ENCODE measurements at places on chromosomes 16 and 17.

DNA sequence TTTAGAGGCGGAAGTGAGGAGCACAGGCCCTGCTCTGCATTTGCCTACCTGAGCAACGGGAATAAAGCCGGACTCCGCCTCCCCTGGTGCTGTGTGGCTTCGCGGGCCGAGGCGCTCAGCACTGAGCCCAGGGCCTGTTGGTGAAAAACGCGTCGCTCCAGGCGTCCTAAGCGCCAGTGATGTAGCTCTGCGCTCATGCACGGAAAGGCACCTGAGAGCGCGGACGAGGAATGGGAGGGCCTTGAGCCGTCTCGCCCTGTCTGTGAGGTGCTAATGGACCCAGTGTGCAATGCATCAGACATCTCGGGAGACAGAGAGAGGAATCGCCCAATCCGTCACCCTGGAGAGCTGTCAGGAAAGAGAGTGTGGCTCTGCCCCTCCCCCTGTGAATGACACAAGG, 17.2 kb upstream of the ATP2A3 start:
- no peak for DNase-seq

- no peak for DNase-seq
Observed at GRCh38 chr17:48551596-48552465, 6.9 kb upstream of the HOXB2 start.

DNA sequence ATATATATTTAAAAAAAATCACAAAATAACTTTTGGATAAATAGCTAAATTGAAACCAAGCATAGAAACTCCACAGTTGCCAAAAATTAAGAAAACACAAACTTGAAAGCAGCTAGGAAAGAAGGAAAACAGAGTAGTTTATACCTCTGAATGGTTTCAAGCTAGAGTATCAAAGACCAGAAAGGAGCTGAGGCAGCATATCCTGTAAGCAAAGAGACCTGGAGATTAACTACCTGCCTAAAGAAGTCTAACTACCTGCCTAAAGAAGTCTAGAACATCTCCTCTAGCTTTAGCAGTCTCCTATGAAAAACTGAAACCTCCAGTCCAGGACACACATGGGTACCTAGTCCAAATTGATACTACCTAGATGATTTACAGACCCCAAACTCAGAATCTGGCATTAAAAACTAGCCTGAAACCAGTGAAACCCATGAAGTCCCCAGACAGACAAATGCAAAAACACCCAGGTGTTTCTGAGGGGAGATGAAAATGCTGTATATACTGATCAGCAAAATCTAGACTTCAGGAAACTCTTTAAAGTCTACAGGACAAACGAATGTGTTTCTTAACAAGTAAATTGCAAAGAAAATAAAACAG, 17.6 kb downstream of the APPBP2 start:
- DNase-seq: no peak

DNA sequence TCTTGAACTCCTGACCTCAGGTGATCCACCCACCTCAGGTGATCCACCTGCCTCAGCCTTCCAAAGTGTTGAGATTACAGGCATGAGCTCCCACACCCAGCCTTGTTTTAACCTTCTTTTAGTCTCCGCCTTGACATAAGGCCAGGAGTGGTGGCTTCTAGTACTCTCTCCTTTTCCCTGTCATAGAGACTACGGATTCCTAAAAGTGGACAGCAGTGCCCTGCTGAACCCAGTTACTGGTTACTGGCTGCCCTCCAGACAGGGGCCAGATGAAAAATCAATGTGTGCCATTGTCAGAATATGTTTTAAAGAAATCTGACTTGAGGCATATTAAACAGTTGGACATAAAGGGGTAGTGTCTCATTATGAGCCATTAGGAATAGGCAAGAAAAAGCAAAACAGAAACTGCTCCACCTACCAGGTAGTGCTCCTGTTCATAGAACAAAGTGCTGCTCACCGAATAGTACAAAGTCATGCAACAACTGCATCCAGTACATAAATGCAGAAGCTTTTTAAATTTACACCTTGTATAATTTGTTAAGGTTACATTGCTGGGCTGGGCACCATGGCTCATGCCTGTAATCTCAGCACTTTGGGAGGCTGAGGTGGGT, 32.1 kb downstream of the TRIM25 start:
- DNase-seq: no peak

DNA sequence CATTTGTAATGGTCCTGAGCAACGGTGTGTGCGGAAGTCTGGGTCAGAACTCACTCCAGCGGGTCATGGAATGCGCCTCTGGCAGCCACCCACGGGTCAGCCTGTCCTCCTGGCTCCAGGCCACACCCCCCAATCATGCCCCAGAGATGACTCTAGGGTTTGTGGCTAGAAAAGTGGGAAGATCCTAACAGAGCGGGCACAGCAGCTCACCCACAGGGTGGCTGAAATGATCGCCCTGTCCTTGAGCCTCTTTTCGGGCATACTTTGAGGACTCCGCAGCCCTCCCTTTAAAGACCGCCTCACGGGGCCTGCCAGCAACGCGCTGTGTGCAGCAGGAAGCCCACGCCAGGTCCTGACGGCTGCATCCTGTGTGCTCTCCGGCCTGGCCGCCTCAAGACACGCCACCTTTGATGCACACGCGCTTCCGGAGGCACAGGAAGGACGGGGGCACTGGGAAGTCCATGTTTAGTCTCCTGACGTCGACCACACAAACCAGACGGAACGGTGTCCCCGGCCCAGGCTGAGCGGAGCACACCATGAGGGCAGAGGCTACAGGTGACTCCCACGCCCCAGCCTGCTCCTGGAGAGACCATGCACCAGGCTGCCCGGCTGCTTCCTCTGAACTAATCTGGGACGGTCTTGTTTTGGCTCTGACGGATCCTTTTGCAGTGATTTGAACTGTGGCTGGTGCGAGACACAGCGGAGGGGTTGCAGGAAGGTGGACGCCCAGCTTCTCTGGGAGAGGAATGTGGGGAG, 92.9 kb downstream of the TBC1D16 start:
- DNase-seq: peak; percentile 60

DNA sequence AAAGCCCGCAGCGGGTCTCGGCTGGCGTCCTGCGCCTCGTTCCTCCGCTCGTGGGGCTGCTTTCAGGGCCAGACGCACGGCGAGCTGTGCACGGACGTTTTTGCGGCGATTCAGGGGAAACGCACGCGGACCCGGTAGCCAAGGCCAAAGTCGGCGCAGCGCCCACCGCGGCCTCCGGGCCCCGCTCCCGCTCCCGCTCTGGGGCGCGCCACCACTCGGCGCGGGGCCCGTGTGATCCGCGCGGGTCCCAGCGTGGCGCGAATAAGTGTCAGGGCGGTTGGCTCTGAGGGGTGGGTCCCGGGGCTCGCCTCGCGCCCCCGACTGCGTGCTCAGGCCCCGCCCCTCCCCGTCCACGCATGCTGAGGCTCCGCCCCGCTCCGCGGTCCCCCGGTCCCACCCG, 694 bp upstream of the TBCD start:
- DNase-seq: no peak

DNA sequence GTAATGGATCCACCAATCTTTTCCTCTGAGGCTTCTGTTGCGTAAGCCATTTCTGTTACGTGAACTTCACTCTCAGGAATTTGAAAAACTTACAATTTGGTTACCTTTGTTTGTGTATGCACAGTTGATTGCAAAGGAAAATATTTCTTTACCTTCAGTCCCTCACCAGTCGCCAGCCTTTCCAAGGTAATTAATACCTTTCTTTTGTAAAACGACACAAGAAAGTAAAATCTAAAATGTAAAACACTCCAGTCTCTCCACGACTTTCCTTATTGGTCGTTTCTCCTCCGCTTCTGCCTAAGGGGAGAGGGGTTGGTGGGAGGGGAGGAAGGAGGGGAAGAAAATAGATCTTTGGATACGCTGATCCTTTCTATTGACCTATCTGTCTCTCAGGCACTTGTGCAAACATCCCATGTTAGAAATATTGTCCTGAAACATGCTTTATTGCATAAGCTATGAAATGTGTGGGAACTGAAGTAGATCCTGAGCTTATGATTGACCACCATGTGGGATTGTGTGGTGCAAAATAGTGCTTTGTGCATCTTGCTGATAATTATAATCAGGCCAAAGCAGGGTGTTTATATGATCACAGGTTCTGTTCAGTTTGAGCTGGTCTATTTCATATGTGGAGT, 32.4 kb upstream of the EFCAB13 start:
- no peak for DNase-seq

- DNase-seq: no peak
Observed at GRCh38 chr16:85027958-85028684, 526 bp downstream of the KIAA0513 start.

DNA sequence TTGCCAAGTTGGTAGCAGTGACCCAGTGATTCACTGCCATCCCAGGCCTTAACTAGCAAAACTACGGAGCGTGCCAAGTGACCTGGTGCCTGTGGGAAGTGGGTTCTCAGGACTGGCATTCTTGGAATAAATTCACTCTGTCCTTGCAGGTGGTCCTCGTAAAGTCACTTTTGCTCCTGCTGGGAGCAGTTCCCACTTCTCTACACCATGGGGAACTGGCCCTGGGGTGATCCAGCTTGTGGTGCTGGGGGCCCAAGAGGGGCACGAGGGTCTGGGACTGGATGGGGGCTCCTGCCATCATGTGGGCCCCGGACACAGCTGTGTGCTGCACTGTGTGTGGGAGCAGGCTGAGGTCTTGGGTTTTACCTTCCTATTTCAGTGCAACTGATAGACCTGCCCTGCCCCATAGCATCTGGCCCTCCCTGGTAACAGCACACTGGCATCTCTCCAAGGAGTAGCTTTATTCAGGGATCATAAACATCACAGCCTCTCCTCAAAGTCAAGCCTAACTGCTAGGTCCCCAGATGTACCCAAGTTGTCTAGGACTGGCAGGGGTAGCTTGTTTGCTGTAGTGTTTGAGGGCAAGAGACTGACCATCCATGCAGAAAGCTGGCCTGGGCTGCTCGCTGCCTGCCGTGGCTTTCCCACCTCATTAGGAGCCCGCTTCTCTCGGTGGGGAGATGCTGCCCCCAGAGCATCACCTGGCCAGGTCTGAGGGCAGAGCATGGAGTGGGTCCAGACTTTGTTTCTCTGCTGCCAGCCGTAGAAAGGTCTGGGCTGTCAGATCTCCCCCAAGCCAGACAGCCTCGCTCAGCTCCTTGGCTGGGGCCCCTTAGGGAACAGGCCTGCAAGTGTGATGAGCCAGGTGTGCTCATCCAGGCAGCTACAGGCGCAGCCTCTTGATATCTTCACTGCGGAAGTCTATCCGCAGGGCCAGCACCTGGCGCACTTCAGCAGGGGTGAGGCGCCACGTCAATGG, 26.0 kb downstream of the FCSK start:
- DNase-seq: no peak

GRCh38 chr16:65409510-65409909, 287.6 kb upstream of the CDH11 start:
- no peak for DNase-seq

DNA sequence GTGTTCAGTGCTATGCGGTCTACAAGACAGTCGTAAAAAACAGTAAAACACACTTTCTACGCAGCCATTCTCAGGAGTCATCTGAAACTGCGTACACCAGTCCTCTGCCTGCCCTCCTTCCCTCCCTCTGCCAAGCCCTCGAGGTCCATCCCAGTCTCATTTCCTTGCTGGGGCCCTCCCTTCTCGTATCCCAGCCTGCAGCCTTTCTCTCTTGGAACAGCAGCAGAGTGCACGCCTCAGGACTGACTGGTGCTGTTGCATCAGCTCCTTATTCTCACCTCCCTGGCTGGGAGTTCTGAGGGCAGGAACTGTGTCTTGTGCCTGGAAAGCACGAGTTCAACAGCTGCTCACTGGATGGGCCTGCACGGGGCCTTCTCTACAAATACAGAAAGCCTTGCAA, 12.5 kb downstream of the FAHD1 start:
- DNase-seq: no peak

- no peak for DNase-seq
Observed at GRCh38 chr17:40437095-40437732, 6.0 kb upstream of the IGFBP4 start.

DNA sequence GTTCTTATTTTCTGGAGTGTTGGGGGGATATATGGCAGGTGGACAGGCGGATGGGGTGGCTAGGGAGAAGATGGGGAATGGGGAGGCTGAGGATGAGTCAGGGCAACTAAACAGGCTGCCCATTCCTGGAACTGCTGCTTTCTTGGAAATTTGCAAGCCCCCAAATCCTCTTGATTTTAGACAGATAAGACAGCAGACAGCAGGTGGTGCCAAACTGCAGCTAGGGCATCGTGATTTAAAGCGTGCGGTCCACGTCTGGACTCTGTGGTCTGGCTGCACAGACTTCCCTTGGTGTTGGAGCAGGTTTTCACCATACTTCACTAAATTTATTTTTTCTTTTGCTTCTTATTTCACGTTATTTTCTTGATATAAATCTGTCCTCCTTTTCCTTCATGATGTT, 10.9 kb upstream of the KRT24 start:
- no peak for DNase-seq

- DNase-seq: no peak
Observed at GRCh38 chr17:8327303-8327649, 12.4 kb upstream of the ODF4 start.

DNA sequence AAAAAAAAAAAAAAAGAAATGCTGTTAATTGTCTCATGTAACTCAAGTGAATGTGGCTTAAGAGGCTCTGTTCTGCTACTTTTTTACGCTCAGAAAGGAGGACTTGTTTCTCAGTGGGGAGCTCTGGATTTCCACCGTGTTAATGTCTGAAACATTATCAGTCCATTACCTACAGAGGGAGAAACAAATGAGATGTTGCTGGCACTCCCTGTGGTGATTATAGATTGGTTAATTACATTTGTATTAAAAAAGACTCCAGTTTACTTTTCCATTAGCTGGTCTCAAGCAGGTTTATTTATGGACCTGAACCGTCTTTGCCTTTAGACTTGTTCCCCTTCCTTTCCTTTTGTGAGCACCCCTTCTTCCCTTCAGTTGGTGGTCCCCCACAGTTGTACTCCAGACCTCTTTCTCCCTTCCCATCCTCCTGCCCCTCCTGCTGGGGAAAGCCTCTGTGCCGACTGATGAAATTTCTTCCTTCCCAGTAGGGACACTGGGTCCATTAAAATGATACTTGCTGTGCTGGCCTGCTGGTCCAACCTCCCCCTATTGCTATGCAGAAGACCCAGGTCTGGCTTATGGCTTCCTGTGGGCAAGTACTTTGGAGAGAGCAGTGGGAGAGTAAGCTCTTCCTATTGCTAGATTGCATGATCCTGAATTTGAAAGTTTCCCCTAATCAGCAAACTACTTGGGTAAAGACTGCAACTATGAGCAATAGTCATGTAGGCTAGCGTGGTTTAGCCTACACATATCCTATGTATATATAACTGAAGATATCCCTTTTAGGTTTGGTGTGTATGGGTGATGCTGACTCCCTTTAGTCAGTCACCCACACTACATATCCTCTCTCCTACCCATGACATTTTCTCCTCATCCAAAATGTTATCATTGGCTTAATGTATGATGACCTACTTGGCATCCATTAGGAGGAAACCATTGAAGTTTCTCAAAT, 8.1 kb downstream of the CDC6 start:
- no peak for DNase-seq

DNA sequence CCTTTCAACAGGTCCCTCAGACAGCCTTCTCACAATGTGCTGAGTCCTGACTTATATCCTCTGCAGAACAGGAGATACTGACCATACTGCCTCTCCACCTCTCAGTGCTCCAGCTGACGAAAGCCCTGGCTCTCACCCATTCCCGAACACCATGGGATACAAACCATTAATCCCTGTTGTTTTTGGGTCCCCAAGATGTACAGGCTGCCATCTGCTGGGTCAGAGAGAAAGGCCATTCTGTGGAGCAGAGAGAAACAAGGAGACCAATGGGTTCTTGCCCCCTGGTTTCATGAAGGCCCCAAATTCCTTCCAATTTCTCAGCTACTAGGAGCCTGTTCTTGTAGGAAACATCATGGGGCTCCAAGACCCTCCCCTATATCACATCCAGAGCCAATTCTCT, 3.0 kb downstream of the ERN2 start:
- no peak for DNase-seq
